Activated CD4-positive, alpha-beta T cell treated with anti-CD3 and anti-CD28 coated beads, Interleukin-2, Interleukin-6, amounts not matched to agents 100 ng/mL and 50 ng/mL, durations not matched to agents 16 hours and 8 hours (primary cell): ENCODE measurements at places on chromosomes 16 and 17.

GRCh38 chr16:27505297-27506236 is 44.1 kb downstream of the GTF3C1 start:
- DNase-seq: no peak

DNA sequence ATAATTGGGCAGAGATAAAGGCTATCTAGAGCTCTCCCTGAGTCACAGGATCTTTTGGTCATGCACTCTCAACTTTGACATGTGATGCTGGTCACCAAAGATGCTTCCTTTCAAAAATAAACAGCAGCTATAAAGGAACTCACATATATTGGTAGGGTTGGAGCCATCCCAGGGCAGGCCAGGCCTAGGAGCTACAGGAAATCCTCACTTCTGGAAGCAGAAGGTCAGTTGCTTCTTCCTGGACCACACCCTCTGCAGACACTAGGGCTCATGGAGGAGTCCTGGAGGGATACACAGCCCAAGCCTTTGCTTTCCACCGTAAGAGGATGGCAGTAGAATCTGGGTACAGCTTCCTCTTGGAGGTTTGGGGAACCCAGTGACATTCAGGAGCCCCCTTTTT is 24.6 kb downstream of the SOST start:
- no peak for DNase-seq

DNA sequence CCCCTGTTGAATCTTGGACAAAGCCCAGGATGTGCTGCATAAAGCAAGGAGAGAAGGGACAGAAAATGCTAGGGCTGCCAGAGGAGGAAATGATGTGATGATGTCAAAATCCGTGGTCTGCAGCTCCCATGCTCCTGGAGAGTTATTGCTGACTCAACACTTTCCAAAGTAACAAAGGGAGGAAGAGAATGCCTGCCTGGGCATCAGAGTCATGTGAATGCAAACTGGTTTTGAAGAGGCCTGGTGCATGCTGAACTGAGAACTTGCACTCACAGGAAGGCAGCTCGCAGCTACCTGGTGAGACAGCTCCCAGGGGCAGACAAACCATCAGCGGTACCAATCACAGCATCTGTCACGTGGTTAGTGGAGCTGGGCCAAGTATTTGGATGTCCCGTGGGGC is 2.8 kb downstream of the MARVELD3 start:
- no peak for DNase-seq

DNA sequence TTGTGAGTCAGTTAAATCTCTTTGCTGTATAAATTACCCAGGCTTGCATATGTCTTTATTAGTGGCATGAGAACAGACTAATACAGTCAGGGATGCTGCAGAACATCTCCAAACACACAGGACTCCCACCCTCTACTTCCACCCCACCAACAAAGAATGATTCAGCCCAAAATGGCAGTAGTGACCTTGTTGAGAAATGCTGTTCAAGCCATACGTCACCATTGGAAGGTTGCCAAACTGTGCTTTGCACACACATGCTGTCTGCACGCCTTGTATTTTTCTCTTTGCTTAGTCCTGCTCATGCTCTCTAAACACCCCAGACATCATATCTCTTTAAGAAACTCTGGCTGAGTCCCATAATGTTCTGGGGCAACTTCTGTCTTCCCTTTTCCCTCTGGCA is 589.6 kb downstream of the WWOX start:
- no peak for DNase-seq

DNA sequence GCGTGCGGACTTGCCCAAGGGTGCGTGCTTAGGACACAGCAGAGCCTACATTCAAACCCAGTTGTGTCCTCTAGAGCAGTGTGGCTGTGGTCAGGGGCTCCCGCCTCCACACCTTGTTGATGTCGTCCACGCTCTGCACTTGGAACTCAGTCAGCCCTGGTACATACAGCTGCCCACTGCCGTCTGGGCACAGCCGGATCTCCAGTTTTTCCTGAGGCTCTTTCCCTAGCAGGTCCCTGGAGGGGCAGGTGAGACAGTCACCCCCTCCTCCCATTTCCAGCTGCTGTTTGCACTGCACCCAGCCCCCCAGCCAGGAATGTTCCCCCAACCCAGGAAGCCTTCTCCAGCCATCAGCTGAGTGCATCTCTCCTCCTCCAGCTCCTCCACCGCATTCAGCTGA is 25.7 kb downstream of the KATNB1 start:
- no peak for DNase-seq

GRCh38 chr16:66923866-66924265 is 1.5 kb downstream of the RRAD start:
- DNase-seq: no peak

DNA sequence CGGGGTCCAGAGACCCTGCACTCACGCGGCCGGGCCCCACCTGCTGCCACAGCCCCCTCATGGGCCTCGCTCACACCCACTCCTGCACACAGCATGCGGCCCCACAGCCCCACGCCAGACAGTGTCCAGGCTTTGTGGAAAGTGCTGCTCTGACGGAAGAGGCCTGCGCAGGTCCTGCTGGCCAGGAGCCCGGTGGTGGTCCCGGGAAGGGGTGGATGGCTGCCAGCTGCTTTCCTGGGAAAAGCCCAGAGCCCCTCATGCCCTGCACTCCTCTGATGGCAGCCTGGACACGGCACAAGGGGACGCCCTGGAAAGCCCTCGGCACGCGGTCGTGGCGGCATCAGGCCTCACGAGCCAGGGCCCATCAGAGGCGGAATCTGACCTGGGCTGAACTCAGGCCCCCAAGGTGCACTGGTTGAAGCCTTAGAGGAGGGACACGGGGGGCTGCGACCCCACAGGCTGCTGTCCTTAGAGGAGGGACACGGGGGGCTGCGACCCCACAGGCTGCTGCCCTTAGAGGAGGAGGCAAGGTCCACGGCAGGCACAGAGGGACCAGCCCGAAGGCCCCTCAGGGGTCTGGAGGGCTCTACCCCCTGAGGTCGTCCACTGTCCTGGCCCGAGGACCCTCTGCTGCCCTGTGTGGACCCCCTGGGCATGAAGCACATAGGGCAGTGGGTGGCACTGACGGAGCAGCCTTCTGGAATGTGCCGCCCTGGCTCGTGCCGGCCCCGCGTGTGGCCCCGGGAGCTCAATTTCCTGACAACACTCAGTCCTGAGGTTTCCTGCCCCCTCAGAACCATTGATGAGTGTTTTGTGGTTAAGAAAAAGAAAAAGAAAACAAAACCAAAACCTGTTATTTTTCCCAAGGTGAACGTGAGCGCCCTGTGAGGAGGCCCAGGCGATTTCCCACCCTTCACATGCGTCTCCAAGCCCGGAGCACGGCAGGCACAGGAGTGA is 22.1 kb downstream of the SOX8 start:
- peak; percentile 72 for DNase-seq

DNA sequence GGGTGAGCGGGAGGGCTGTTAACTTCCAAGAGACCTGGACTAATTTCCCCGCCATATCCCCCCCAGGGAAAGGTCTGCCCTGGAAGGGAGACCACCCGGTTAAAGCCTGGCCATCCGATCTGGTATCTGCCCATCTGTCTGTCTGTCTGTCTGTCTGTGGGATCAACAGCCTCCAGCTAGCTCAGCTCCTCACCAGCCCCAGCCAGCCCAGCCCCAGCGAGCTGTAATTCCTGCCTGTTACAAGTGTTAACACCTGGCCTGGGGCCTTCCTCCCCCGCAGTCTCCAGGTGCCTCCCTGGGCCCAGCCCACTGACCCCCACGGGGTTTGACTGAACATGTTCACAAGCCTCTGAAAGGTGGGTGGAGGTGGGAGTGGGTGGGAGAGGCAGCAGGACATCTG is 4.0 kb downstream of the WNT3 start:
- DNase-seq: no peak
